Smooth muscle cell of the pulmonary artery (primary cell): ENCODE measurements at places on chromosomes 1 and 21. TPM values are rescaled to one million over a fixed set of nuclear protein-coding genes. Genes with fewer than 3 reads are reported as not detected.

Gene ZBTB21
- total RNA-seq = 8.2 and 10.1 TPM in 2 replicates

Gene TP73
- total RNA-seq = 0.07 TPM in 1 of 2 replicates, not detected in the other

Gene SYT2
- under 0.01 TPM in 1 of 2 replicates, not detected in the other for total RNA-seq

Gene WNT9A
- total RNA-seq = 0.59 and 1.3 TPM in 2 replicates

Gene OR2T35
- not detected in 2 replicates for total RNA-seq

Gene LINGO4
- total RNA-seq = not detected in 2 replicates
